ENCODE measurements at places on chromosomes 2 and 18.

DNA sequence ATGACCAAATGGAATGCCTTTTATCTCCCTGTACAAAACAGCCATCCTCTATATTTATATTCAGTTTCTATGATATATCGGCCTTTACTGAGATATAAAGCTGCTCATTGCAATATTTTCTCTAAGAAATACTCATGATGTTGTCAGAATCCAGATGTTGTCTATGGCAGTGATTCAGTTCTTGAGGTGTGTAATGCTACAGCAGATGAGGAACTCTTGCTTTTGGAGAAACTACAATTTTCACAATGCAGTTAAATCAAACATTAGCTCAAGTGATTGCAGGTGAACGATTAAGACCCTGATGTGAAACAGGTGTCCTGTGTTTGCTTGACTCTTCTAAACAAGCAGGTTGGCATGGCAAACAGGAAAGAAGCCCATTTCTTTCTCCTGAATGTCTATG, 256.2 kb upstream of the CDH20 start:
- no peak for DNase-seq

DNA sequence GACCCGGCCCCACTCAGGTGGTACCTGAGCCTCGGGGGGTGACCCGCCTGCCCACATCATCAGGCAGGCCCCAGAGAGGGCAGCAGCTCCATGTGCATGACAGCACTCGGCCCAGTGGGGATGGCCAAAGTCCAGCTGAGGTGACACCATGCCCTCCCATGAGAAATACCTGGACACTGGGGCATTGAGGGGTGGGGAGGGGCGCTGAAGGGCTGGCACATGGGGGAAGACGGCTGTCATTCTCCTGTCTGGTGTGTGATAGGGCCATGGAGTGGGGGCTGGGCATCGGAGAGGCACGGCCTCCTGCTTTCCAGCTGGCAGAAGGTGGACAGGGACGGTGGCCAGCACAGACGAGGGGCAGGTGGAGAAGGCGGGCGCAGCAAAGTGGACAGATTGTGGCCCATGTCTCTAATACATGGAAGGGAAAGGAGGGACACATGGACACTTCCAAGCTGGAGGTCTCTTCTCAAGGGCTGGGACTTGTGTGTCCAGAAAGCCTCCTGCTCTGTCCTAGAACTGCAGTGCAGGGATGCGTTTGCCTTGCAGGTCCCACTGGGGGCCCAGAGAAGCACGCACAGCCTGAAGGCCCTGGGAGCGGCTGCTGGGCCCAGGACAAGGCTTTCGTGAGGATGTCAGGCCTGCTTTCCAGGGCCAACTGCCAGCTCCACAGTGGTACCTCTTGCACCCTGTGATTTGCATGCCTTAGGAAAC, 302.2 kb downstream of the NDUFA10 start:
- DNase-seq: no peak

DNA sequence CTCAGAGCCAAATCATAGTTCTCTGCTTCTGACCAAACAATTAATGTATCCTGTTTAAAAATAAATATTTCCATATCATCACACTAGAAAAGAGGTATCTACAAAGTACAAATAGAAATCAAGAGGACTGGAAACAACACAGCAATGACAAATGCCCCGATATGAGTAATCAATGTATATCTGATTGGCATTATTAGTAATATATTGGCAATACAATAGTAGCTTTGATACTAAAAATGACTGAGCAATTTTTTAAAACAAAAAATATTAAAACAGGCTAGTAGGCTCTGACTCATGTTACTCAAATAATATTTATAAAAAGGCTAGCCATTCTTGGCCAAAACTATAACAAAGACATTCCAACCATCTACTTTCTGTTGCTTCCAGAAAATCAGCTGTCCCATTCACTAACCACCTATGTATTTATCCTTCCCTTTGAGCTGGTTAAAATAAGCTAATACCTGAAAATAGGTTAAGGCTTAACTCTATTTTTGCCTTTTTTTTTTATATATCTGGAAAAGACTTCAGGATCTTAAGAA, 13.3 kb downstream of the PPP4R3B start:
- no peak for DNase-seq

DNA sequence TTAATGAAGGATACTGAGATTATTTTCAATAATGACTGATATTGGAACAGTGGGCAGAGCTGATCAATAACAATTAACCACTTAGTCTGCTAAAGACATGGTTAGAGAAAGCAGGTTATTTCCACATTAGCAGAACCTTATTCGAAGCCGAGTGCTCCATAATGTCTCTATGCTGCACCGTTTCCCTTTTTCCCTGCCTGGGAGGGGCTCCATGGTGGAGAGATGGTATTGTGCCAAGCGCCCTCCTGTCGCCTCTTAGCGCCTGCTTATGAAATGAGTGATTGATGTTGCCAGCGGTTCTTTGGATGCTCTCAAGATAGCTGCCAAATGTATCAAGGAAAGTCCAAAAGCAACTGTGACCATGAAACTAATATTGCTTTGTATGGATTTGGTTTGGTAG, 34.6 kb upstream of the INSIG2 start:
- no peak for DNase-seq

- no peak for DNase-seq
Observed at GRCh38 chr18:70385474-70385873, 96.6 kb downstream of the SOCS6 start.

GRCh38 chr2:225025917-225026571, 16.2 kb downstream of the DOCK10 start:
- no peak for DNase-seq

DNA sequence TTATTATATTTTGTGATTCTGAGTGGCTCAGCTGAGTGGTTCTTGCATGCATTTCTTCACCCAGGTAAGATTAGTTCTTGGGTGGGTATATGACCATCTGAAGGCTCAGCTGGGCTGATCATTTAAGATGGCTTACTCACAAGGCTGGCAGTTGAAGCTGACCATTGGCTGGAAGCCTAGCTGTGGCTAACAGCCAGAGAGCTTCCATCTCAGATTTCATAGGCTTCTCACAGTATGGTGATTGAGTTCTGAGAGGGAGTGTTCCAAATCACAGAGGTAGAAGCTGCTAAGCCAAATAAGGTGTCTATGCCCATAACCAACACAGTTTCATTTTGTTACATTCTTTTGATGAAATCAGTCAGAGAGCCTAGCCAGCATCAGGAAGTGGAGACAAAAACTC, 117.4 kb upstream of the RPRM start:
- DNase-seq: no peak

DNA sequence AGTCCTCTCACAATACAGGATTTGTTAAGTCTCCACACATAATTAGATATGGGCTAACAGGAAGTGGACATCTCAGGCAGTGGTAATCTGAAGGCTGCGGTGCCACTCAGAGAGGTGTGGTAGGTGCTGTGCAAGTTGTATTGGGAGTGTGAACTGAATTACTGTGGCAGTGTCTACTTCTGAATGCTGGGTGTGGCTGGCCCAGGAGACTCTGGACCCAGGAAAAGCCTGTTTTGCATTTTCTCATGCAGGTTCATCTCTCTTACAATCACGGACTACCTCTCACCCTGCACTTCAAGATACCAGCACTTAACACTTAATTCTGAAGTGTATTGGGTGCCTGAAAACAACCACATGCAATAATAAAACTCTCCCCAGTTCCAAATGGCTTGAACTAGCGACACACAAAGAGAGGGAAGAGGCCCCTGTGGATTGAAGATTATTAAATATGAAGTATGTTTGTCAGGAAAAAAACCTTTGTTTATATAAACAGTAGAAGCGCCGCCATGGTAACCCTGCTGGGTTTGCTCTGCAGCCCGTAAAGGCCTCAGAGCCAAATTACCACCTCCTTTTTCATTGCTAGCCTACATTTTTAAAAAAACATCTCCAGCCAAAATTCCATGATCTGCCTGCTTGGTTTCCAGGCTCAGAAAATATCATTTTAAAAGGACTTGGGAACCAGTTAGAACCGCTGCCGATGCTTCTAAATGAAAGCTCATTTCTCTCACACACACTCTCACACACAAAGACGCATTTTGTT, 77.5 kb downstream of the GFPT1 start:
- no peak for DNase-seq

- DNase-seq: no peak
Observed at GRCh38 chr2:23019476-23019875, 365.5 kb upstream of the KLHL29 start.
